Thymus (tissue), 14 donors: ENCODE measurements at places on chromosomes 16 and 17. TPM values are rescaled to one million over a fixed set of nuclear protein-coding genes. Genes with fewer than 3 reads are reported as not detected.

DNA sequence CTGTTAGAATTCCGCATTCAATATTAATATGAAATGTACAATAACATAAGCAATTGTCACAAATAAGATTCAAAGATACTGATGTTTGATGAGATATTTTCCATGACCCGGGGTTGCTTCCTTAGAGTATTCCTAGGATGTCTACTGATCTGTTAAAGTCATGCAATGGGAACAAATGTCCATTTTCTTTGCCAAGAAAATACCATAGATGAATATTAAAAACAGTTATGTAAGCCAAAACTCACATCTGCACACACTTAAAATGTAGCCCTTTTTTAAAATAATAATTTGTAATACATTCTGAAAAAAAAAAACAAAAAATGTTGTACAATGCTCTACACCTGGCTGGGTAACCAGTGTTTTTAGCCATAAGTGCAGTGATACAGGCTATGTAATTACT is 259.4 kb upstream of the AXIN2 start:
- no peak for DNase-seq

- DNase-seq = no peak
These were observed 6.7 kb upstream of the BEAN1 start for GRCh38 chr16:66420396-66420795.

- DNase-seq = no peak
These were observed 100.3 kb downstream of the ZFHX3 start for GRCh38 chr16:72947379-72948237.

The ANKRD40CL gene
- not detected for total RNA-seq

- DNase-seq = no peak
These were observed 125.7 kb downstream of the XYLT1 start for GRCh38 chr16:17345043-17345442.

- no peak for DNase-seq
These were observed 1373.8 kb upstream of the GOT2 start for GRCh38 chr16:60107871-60108270.

The FBXL20 gene
- 8.7 TPM for total RNA-seq

The KIF2B gene
- not detected for total RNA-seq

DNA sequence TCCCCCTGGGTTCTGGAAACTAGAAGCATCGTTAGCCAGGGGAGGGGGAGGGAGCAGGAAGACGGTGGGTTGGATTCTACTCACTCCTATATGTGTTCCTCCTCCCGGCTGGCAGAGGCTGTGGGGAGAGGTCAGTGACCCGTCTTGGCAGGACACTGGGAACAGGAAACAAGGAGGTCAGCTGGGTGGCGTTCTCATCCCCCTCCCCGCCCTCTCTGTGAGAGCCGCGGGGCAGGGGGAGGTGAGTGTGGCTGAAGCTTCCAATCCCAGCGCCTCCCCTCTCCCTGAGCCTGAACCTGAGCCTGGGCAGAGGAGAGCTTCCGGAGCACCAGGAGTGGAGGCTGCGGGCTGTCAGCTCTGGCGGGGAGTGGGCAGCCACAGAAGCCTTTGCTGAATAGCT is 12.5 kb downstream of the GPRC5C start:
- DNase-seq = no peak

DNA sequence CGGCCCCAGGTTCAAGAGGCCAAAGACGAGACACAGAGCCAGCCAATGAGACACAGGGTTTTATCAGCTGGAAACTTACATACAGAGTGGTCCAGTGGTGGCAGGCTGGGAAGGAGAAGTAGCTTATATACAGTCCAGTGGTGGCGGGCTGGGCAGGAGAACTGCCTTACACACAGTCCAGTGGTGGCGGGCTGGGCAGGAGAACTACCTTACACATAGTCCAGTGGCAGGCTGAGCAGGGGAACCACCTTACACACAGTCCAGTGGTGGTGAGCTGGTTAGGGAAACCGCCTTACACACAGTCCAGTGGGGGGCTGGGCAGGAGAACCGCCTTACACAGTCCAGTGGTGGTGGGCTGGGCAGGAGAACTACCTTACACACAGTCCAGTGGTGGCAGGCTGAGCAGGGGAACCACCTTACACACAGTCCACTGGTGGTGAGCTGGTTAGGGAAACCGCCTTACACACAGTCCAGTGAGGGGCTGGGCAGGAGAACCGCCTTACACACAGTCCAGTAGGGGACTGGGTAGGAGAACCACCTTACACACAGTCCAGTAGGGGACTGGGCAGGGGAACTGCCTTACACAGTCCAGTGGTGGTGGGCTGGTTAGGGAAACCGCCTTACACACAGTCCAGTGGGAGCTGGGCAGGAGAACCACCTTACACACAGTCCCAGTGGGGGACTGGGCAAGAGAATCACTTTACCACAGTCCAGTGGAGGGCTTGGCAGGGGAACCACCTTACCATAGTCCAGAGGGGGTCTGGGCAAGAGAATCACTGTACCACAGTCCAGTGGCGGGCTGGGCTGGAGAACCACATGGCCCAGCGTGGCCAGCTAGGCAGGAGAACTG is 90.9 kb downstream of the GAS7 start:
- DNase-seq = no peak

DNA sequence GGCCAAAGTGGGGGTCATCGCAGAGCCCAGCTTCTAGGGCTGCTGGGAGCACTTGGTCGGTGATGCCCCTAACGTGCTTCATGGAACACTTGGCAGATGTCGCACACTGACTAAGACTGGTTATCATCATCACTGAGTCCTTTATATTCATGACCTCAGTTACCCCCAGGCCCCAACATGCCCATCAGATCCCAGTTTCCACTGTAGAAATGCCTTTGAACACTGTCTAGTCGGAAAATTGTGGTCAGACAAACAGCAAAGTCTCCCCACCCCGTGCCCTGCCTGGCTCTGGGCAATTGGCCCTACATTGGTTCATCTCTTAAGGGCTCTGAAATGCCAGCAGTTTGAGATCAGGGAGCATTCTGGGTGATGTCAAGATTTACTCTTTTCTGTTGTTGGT is 51.3 kb downstream of the NKD1 start:
- DNase-seq = no peak

DNA sequence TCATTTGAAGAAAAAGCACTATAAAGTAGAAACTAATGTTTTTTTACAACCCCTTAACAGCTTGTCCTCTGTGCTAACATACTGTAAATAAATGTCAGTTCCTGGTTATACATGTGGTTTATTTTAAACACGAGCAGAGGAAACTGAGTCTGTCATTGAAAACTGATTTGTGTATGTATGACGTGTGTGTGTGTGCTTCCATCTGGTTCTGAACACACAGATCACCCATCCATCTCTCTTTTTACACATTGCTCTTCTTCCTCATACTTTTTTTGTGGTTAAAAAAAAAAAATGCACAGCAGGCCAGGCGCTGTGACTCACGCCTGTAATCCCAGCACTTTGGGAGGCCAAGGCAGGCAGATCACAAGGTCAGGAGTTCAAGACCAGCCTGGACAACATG is 49.5 kb downstream of the ZNF423 start:
- no peak for DNase-seq

The SCIMP gene
- total RNA-seq = 0.80 TPM

DNA sequence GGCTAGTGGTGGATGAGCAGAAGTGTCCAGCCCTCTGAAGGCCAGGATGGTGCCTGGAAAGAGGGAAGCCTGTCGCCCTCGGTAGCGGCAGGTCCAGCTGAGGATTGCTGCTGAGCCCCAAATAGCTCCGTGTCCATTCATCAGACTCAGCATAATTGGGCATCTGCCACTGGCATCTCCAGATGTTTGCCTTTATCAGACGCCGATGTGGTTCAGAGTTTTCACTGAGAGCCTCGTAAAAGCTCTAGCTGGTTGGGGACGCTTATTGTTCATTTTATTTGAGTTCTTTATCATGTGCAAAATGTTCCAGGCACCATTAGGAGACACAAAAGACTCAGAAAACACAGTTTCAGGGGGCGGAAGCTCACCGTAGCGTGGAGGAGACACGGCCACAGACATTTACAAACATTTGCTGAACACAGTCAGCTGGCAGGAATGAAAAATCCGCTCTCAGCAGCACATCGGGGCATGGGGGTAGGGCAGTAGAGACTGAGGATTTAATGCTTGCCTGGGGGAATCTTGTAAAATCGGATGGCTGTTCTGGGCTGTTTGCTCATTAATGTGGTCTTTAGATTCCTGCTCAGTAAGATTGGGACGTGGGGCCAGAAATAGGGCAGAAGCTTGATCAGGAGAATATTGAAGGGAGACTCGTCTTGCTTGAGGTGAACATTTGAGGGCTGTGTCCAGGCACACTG is 41.7 kb downstream of the SMPD3 start:
- DNase-seq = no peak

The RHBDL3 gene
- total RNA-seq = 0.19 TPM

- no peak for DNase-seq
These were observed 49.2 kb upstream of the HS3ST2 start for GRCh38 chr16:22764662-22765327.

The PYDC1 gene
- 1.3 TPM for total RNA-seq

The RAC3 gene
- 4.7 TPM for total RNA-seq

DNA sequence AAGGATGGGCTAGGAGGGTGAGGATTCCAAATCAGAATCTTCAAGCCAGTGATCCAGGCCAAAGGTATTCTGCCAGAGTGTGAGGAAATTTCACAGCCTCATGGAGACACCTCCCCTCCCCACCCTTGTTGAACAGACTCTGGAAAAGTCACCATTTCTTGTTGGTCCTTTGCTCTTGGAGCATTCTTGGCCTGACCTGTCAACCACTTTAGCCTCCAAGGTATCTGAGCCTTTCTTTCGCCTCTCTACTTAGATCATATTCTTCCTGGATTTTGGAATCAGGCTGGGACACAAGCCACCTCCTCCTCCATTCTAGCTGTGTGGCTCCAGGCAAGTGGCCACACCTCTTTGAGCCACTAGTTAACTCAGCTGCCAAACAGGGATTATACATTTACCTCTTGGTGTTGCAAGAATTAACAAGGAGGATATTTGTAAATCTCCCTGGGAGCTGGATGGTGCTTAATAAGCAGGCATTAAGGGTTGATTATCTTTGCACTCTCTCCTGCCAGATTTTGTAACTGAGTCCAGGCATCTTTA is 193.5 kb downstream of the WWOX start:
- DNase-seq = no peak

GRCh38 chr17:81395600-81396277 is 482 bp downstream of the BAHCC1 start:
- DNase-seq = no peak

The HNF1B gene
- total RNA-seq = 0.05 TPM

The SLC52A1 gene
- total RNA-seq = 0.80 TPM

The ERN1 gene
- 5.9 TPM for total RNA-seq

- no peak for DNase-seq
These were observed 7.4 kb upstream of the COX10 start for GRCh38 chr17:14061666-14062560.

The TMC8 gene
- 28.6 TPM for total RNA-seq

GRCh38 chr17:49224198-49224996 is 6.2 kb downstream of the PHOSPHO1 start:
- DNase-seq = no peak
